ENCODE measurements at places on chromosomes 4 and X.

DNA sequence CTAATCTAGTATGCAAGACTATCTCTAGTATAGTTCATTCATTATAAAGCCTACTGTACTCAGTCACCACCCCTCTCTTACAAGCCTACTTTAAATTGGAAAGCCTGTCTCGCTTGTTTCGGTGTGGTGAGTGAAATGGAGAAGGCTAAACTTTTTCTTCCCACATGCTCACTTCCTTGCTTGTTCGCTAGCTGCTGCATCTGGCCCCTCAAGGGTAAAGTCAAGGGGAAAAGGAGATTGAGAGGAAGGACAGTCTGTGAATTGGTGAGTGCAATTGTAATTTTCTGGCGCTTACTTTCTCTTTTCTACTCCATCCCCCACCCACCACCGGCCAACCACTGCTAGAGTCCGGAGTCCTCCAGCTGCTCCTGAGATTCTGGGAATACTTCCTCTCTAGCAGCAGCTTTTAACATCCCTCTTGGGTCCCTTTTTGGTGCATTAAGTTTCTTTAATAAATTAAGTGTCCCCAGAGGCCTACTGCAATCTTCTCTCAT lies 12.1 kb upstream of the ARAP2 start:
- no peak for DNase-seq

DNA sequence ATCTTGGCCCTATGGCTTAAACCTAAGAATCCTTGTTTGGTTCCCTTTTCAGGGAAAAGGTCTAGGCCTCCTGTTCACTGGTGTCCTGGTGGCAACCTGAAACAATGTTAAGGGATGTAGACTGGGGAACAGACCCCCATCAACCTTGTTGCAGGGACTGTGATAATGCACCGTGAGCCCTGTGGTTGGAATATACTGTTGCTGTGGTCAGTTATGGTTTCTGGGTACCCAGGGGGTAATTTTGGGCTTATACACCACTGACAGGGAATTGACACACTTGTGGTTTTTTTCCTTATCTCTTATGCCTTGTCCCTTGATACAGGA lies 64.0 kb upstream of the WDR1 start:
- no peak for DNase-seq

DNA sequence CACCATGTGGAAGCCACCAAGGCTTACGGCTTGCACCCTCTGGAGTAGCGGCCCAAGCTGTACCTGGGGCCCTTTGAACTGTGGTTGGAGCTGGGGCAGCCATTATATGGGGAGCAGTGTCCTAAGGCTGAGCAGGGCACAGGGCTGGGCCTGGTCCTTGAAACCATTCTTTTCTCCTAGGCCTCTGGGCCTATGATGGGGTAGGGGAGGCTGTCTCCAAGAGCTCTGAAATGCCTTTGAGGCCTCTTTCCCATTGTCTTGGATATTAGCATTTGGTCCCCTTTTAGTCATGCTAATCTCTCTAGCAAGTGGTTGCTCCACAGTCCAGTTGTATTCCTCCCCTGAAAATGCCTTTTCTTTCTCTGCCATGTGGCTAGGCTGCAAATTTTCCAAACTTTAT lies 96.4 kb upstream of the ARX start:
- no peak for DNase-seq

DNA sequence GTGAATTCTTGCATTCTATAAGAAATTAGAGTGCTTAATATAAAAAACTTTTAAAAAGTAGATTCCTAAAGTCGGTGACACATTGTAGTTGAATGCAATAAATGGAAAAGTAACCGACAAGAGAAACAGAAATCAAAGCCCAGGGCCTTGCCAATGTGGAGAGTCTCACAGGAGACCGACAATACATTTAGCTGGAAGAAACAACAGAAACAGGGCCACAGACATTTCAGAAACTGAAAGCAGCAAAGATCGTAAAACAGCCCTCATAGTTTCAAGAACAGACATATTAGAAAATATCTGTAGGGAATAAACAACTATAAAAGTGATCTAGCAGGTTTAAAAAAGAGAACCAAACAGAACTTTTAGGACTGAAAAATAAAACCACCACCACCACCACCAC lies 49.5 kb downstream of the STAP1 start:
- no peak for DNase-seq

DNA sequence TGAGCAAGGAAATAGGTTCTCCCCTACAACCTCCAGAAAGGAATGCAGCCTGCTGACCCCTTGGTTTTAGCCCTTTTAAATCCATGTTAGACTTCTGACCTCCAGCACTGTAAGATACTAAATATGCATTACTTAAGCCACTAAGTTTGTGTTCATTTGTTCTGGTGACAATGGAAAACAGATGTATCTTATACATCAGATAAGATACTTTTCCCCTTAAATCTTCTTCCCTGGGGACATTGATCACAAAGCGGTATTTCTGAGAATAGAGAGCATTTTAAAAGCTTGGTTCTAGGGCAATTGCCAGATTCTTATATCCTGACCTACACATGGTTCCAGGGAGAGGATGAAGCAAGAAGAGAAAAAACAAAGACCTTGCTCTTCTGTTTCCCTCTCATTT lies 6.5 kb upstream of the TMEM184C start:
- DNase-seq = no peak

DNA sequence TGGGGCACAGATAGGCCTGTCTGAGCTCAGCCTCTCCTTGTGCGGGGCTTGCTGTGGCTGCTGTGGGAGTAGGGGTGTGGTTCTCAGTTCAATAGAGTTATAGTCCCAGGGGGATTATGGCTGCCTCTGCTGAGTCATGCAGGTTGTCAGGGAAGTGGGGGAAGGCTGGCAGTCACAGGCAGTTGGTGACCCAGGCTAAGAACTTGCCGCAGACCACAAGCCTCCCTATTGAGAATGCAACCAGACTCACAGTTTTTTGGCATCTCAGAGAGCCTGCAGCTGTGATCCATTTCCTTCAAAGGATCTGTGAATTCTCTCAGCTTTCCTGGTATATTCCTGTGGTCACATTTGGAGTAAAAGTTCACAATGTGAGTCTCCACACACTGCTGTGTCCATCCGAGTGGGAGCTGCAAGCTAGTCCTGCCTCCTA lies 364.9 kb downstream of the ZNF674 start:
- DNase-seq = no peak

- no peak for DNase-seq
These were observed 326.5 kb downstream of the TEX13C start for GRCh38 chrX:125646195-125646594.

GRCh38 chr4:160319221-160319867 lies 1216.5 kb downstream of the RAPGEF2 start:
- DNase-seq = no peak

- no peak for DNase-seq
These were observed 9.4 kb downstream of the S100G start for GRCh38 chrX:16659321-16659720.

- no peak for DNase-seq
These were observed 100.3 kb upstream of the PRR32 start for GRCh38 chrX:126719208-126719607.

DNA sequence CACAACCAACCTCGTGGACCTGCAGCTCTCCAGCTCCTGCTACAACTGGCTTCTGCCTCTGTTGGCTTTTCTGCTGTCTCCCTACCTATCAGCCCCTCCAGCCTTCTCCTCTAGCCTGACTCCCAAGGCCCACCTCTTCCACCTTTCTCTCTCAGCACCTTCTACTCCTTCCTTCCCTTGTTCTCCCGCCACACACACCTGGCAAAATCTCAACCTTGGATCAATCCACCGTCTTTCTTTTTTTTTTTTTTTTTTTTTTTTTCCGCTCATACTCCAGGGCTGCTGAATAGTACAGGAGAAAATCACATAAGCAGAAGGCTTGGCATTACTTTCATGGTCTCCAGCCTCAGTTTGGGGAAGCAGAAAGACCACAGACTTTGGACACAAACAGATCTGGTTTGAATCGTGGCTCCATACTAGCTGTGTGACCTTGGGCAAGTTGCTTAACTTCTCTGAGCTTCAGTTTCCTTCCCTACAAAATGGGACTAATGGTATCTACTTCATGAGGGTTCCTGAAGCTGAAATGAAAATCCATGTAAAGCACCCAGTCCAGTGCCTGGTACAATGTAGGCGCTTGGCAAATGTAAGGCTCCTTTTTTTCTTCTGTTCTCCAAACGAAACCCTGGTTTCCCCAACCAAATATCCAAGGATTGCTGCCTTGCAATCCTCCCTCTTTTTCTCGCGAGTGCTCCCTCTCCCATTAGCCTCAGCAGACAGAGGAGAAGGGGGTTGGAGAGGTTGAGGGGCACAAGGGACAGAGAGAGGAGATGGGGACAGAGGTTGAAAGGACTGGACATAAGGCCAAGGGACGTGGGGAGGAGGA lies 1.7 kb downstream of the FGD1 start:
- DNase-seq = no peak

DNA sequence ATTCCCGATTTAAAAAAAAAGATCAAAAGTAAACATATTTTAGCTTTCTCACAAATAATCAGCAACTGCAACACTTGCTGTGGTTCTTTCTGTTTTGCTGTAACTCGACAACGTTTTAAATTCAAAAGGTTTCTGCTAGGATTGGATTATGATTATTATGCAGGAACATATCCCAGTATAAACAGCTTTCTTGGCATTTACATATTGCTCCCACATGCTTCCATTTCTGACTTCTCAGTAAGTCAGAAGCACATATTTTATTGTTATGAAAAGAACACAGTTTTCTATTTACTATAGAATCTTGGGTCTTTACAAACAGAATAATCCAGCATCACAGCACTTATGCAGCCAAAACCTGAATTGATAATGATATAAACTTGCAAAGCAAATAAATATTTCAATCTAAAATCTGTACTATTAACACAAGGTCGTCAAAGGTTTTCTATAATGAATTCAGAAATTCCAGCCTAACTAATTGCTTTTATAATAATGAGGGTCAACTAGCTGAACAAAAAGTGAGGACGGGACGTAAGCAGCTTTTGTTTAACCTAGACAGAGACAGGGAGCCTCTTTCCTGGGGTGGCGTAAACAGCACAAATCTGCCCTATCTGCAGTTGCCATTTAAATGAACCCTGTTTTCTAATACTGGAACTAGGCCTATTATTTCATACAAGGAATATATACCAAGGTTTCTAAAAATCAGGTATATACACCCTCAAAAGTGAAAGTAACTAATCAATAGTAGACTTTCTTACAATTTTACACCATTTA lies 9.8 kb upstream of the PCDH18 start:
- DNase-seq = no peak

DNA sequence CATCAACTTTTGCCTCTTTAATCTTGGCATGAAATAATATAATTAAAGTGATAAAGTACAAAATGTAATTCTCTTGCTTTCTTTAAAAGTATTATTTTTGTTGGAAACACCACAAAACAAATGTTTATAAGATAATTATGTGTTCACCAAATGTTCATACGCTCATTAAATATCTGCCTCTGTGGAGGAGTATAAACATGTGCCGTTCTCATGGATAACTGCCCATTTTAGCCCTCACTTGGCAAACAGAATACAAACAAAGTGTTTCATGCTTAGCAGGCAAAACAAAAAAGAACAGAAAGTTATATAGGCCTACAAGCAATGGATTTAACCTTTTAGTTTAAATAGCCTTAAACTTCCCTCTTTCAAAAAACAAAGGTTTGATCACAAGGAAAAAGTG lies 800.5 kb upstream of the DIAPH2 start:
- peak; percentile 77 for DNase-seq

- no peak for DNase-seq
These were observed 46.3 kb upstream of the HHIP start for GRCh38 chr4:144599621-144600020.

DNA sequence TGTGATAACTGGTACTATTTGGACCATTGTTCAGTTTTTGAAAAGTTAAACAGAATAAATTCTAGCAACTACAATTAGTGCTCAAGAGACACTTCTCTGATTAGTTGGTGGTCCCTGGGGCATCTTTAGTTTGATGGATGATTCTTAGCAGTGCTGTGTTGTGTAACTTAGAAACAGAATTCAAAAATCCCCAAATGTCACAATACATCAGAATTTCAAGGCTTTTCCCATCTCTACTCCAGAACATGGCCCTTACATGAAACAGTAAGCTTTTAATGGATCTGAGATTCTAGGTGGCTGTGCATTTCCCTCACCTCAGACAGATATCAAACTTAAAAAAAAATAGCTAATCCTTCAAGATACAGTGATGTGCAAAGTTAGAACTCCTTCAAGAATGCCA lies 104.4 kb upstream of the CXCL13 start:
- no peak for DNase-seq

- no peak for DNase-seq
These were observed 94.1 kb upstream of the CITED1 start for GRCh38 chrX:72399816-72400215.

DNA sequence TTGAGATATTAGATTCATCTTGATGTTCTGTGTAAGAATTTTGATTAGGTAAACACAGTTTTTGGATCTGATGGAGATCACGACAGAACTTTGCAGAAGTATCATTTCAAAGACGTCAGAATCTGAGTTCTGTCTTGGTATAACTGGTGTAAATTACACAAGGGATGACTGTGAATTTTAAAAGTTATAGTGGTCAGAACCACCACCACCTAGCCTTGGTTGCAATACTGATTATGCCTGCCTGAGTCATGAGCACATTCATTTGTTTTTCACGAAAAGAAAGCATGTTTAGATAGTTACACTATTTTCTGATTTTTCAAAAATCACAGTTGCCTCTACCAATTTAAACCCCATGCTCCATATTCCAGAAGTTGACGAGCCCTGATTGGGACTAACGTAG lies 54.8 kb downstream of the ZFX start:
- DNase-seq = no peak

DNA sequence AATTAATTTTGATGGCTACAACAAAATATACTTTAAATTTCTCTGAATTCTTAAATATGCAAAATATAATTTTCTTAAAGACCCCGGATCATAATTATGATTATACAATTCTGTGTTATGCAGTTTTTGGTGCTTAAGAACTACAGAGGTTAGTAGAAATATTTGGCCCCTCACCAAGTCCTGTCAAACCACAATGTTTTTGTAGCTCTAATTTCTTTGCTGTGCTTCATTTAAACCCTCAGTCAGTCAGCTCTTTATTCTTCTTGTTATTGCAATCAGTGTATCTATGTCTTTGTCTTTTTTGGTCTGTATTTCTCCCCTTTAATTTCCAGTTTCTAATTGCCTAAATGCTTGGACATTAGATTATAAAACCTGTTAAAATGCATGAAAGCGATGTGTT lies 186.1 kb downstream of the CAMK2D start:
- no peak for DNase-seq

- DNase-seq = no peak
These were observed 104.0 kb downstream of the HDAC8 start for GRCh38 chrX:72468607-72469006.

- DNase-seq = no peak
These were observed 36.4 kb upstream of the CWH43 start for GRCh38 chr4:48949518-48950219.
